ENCODE measurements at places on chromosomes 4 and X.

GRCh38 chr4:40720916-40721315, 28.8 kb upstream of the NSUN7 start:
- no peak for DNase-seq
- peak overlapping the region; percentile 85 for H3K27ac ChIP-seq
- H3K36me3 ChIP-seq: no peaks in the 10 kb centered on the region
- peaks cover 5% of the 10 kb centered on the region for H3K4me1 ChIP-seq
- H3K27me3 ChIP-seq: no peaks in the 10 kb centered on the region

DNA sequence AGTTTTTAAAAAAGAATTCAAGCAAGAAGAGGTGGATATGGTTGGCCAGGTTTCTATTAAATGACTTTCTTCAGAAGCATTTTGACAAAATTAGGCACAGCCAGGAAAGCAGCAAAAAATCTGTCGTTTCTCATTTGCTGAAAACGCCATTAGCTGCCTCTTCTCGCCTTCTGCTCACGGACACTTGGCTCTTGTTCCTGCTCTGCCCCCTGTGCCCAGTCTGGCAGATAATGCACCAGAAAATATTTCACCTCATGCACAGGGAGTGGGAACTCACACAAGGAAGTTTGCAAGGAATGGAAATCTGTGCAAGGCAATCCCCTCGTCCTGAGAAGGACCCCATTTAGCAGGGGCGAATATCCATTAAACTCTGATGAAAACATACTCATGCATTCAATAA, 260.0 kb downstream of the PACRGL start:
- H3K4me1 ChIP-seq: no peaks in the 10 kb centered on the region
- H3K27me3 ChIP-seq: no peaks in the 10 kb centered on the region
- H3K27ac ChIP-seq: no peak overlapping the region
- H3K4me3 ChIP-seq: no peak overlapping the region

DNA sequence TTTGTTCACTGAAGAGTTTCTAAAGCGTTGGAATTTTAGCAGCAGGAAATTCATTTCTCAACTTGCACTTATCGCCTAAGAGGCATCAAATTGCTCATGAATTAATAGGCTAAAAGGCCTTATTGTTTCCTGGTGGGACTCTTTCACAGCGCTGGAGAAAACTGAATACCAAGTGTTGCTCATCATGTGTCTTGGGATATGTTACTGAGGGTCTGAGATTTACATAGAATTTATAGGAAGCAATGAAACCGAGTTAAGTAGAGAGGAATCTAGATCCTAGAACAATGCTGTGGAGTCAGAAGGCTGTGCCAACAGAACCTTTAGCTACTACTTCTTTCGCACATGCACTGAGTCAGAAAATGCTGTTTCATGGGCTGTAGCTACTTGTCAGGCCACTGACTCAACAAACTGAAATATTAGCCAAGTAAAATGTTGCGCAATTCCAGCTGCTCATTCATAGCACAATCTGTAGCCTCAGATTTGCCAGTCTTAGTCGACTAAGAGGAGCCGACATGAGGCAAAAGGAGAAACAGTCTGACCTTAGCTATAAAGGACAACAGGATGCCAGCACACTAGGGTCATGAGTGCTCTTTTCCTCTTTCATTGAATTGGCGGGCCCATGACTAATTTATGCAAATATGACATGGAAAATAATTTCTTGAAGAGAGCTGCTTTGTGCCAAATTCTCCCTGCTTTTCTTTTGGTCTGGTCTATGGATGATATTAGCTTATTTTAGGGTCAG, 35.9 kb upstream of the CXCL8 start:
- peak overlapping the region; percentile 80 for H3K27ac ChIP-seq
- no peaks in the 10 kb centered on the region for H3K27me3 ChIP-seq
- H3K36me3 ChIP-seq: no peaks in the 10 kb centered on the region
- peaks cover 24% of the 10 kb centered on the region for H3K4me1 ChIP-seq
- H3K4me3 ChIP-seq: no peak overlapping the region

DNA sequence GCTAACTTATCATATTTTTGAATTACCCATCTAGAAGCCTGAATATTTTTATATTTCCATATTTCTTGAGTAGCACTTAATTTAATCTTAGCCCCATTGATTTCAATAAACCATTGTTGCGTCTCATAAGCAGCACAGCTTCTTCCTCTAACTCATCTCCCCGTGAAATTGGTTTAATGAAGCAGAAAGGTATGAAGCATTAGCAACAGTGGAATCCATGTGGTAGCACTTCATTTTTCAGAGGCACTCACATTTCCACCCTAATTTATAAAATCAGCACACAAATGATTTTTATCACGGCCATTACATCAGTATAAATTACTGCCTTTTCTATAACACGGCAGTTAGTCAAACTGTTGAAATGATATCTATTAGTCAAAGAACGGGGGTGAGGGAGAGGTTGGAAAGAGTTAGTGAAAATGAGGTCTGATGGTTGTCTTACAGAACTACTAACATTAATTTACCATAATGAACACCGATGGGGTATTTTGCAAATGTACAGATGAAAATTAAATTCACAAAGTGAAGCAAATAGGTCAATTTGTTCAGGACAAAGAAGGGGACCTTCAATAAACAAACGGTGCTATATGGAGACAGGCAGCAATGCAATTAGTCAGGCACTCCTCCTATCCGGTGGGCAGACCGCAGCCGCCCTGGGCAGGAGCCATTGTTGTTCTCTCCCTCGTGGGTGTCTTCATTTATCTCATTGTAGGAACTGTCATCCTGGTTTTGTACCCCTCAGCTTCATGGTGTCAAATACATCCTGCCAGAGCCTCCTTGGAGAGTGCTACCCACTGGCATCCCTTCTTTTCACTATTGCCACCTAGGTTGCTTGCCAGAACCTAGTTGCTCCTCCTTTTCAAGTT, 205.7 kb downstream of the SOX3 start:
- H3K4me3 ChIP-seq: no peak overlapping the region
- H3K36me3 ChIP-seq: no peaks in the 10 kb centered on the region
- DNase-seq: no peak

Measured in esophagus squamous epithelium (tissue), 5 donors.